ENCODE measurements at places on chromosomes 1 and 21.

GRCh38 chr1:200893411-200893901, 1.2 kb upstream of the INAVA start:
- DNase-seq: no peak

DNA sequence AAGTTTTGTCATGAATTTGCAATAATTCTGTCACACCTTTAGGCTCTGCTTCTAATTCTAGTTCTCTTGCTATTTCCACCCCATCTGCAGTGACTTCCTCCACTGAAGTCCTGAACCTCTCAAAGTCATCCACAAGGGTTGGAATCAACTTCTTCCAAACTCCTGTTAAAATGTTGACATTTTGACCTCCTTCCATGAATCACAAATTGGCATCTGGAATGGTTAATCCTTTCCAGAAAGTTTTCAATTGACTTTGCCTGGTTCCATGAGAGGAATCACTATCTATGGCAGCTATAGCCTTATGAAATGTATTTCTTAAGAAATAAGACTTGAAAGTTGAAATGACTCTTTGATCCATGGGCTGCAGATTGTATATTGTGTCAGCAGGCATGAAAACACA, 19.7 kb upstream of the SFT2D2 start:
- DNase-seq: no peak

GRCh38 chr21:33418691-33419090, 15.5 kb downstream of the IFNGR2 start:
- no peak for DNase-seq

DNA sequence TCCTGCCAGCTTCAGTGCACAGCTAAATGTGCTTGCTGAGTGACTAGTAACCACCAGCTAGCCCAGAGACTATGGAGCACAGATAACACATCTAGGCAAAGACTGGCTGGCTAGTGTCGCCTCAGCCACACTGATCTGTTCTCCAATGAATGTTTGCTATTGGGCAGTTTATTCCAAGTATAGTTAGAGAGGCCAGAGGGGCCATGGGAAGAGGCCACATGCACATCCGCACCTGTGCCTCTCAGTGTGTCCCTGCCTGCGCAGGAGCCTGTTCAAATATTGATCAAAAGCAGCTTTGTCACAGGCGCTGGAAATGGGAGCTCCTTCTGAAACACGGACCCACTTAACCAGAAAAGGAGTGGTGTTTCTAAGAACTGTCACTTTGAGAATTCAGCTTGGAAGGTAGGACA, 51.3 kb upstream of the ATP1A1 start:
- DNase-seq: no peak

DNA sequence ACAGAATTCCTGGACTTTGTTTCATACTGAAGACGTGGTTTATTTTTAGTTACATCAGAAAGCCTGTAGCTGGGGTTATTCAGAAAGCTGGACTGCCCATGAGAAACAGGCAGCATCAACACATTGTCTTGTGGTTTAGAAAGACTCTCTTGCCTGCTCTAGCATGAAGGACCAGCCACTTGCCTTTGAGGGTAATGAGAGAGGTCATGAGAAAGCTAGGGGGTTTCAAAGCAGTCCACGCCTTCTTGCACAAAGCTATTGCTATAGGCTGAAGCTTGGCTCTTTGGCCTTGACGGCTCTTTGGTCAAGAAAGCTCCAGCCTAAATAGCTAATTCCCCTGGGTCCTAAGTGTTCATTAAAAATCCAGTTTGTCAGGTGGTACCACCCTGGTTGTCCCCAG, 208.1 kb downstream of the PRDM2 start:
- DNase-seq: no peak

DNA sequence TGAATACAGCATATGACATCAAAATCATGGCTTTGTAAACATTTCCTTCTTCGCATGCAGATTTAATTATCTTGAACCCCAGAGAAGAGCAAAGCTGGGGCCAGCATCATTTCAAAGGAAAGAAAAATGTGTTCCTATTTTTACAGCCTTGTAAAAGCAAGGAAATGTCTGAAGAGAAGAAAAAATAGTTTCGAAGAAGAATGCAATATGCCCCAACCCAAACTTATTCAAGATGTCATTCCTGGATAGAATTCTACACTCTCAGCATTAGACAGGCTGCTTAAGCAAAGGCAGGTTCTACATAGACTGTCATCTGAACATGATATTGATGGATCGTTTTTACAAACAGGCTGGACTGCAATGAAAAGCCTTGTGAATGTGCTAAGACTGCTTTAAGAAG, 900.8 kb downstream of the TTLL7 start:
- no peak for DNase-seq

DNA sequence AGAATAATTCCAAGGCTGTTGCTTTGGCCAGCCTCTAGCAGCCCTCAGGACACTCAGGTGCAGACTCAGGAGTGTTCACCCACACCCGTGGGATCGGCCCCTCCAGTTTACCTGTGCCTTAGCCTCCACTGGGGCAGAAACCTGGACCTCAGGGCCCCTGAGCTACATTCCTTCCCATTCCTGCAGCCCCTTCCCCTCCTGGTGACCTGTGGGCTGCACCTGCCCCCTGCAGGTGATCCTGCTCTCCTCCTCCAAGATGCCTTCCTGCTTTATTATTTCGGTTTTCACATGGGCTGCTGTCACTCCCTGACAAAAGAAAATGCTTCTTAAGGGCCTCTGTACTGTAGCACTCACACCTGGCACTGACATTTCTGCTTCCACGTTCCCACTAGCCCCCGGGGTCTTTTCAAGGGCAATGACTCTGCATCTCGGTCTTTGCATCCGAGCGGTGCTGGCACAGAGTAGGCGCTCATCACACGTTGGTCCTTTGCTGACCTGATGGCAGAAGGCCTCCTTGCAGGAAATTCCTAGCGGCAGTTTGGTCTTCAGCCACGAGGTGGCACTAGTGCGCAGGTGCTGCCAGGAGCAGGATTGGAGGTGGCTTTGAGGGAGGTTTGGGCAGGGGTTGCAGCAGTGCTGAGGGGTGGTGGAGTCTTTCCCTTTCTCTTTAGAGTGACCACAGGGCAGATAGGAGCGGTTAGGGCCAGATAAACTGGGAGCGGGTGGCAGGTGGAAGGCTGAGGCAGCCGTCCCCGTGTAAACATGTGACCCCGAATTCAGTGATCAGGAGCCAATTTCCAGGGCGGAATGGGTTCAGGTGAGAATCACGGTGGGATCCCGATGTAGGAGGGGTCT, 25.3 kb upstream of the ETV3 start:
- DNase-seq: no peak

Measured in cortex of kidney (tissue), 1 donor.